ENCODE measurements at places on chromosomes 5 and 9.

GRCh38 chr9:135502873-135503321, 2.4 kb downstream of the MRPS2 start:
- DNase-seq, result no peak

DNA sequence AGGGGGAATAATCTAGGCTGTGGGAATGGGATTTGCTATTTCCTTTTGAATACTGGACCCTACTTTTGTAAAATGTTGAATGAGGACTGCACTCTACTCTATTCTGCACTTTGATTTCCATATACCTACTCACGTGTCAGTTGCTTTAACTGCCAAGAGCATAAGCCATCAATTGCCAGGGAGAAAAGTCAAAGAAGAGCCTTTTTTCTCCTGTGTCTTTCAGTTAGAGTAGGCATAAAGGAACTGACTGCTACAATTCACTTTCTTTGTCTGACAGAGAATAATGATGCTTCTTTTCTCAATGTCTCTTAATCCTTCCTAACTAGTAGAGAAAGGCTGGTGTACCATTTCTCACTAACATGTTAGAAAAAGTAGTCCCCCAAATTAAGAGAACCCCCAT, 231.6 kb downstream of the ELAVL2 start:
- DNase-seq, result no peak

- no peak for DNase-seq
Measured at GRCh38 chr5:38478878-38479277, 77.6 kb downstream of the LIFR start.

GRCh38 chr5:88690409-88691229, 192.4 kb downstream of the MEF2C start:
- DNase-seq, result no peak

DNA sequence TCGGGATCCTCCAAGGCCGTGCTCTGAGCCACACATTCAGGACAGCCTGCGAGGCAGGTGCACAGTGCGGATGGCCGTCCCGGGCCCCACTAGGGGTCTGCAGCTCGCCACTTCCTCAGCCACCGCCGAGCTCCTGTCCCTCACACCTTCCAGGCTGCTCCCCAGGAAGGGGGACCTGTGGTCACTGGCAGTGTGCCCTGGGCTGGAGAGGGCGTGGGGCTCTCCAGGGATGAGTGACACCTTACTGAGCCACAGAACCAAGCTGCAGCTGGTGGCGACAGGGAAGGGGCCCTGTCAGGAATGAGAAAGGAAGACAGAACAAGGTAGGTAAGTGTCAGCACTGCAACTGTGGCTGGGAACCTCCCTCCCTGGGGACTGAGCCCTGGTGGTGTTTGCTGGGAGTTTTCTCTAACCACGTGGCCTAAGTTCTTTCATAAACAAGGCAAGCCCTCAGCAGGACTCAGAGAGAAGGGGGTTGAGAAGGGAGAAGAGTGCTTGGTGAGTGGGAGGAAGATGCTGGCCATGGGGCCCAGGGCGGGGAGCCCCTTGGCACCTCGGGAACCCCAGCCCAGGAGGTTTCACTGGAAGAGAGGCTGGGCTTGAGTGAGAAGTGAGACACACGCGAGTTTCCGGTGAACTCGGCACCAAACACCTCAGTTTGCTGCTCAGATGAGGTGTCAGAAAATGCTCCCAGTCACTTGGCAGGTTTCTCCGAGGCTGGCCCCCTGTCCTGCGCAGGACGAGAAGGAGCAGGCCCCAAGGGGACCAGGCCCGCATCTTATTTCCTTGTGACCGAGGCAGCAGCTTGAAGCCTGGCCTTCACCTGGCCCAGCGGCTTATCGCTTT, 5.2 kb downstream of the IL13 start:
- DNase-seq, result no peak

DNA sequence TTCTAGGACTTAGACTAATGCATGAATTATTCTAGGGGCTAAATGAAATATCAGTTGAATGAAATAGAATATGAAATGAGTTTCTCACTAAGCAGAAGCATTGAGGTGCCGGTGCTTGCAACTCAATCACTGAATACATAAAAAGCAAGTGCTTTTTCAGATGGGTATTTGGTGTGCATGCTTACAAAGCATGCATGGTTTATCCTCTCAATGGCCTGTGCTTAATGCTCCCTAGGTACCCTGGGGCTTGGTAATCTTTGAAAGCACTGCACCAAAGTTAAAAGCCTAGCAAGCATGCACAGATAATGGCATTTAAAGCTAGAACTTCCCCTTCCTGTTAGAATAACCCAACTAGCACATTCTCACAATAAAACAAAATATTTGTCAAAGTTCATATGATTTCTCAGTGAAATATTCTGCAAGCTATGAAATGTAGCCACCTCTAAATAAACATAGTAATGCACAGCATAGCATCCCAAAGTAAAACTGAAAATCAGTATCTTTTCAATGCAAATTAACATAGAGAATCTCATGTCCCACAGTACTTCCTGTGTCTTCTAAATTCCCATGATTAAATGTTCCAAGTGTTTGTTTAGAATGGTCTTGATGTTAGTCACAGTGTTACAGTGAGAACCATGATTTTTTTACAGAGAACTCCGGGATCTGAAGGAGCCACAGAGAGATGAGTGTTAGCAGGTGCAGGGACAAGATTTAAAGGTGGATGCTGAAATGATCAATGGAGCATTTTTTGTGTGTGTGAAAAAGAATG, 143.4 kb upstream of the CDH6 start:
- no peak for DNase-seq

DNA sequence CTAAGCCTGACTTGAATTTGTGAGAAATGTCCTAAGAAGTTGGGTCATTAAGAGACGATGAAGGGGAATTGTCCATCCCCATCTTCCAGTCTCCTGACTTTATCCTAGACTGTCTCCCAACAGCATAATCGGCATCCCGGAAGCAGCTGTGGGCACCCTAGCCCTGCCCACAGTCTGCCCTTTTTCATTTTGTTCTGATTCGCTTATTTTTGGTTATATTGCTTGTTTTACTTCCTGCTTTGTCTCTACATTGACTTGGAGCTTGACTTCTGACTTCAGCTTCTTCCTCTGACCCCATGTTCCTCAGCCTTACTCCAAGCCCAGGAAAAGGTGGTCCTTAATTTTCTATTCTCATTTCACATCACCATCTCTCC, 41.8 kb downstream of the UGCG start:
- DNase-seq, result no peak

- DNase-seq, result peak; percentile 13
Measured at GRCh38 chr5:35626108-35626507, 8.4 kb downstream of the SPEF2 start.

DNA sequence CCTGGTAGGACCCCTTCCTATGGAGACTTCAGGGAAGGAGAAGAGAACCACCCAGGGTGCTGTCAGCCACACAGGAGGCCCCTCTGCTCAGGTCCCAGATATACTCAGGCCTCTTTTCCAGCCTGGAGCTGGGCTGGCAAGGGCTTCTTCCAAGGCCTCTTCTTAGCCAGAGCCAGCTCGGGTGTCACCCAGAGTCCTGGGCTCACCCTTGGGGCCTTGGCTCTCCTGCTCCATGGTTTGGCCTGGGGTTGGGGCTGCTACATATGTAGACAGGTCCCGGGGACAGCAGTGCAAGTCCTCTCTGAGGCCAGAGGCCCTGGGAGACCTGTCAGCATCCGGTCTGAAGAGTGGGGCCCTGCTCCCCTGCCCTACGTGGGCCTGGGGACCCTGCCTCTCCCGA, 22.8 kb downstream of the PAEP start:
- no peak for DNase-seq

DNA sequence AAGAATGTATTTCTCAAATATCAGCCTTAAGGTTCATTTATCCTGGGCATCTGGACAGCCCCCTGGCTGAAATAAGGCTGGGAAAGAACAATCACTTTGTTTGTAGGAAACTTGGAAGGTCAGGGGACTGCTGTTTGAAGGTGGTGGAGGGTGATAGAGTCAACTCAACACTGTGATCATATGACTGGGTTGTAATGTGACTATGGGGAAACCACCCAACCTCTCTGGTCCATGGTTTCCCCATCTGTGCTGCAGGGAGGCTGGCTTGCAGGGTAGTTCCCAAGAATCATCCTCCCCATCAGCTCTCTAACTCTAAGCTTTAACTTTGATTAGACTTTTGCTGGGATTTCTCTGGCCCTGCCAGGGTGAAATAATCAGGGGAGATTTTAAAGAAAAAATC, 10.0 kb downstream of the INSYN2B start:
- DNase-seq, result no peak

GRCh38 chr9:129070696-129071525, 10.0 kb upstream of the DOLPP1 start:
- no peak for DNase-seq

DNA sequence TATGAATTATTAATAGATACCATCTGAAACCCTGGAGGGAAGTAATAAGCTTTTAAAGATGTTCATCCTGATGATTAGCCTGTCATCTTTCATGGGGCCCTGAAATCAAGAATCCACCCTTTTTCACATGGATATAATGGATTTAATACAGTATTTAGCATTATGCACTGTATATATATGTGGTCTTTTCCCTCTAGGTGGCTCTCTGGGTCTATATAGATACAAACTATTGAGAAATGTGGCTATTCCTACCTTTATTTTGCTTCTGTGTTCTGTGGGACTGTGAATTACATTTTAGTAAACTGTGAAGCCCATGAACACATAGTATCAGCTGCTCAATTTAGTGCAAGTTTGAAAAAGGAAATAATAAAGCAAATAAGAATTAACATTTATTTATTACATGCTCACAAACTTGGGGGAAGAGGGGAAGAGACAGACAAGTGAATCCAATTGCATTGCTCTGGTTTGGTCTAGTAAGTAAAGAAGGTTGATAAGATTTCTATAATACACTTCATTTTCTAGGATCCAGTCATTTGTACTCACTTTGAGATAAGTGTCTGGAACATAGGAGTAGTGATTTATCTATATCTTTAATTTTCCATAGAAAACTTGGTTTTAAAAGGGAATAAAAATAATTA, 112.2 kb downstream of the SCAMP1 start:
- DNase-seq, result no peak

DNA sequence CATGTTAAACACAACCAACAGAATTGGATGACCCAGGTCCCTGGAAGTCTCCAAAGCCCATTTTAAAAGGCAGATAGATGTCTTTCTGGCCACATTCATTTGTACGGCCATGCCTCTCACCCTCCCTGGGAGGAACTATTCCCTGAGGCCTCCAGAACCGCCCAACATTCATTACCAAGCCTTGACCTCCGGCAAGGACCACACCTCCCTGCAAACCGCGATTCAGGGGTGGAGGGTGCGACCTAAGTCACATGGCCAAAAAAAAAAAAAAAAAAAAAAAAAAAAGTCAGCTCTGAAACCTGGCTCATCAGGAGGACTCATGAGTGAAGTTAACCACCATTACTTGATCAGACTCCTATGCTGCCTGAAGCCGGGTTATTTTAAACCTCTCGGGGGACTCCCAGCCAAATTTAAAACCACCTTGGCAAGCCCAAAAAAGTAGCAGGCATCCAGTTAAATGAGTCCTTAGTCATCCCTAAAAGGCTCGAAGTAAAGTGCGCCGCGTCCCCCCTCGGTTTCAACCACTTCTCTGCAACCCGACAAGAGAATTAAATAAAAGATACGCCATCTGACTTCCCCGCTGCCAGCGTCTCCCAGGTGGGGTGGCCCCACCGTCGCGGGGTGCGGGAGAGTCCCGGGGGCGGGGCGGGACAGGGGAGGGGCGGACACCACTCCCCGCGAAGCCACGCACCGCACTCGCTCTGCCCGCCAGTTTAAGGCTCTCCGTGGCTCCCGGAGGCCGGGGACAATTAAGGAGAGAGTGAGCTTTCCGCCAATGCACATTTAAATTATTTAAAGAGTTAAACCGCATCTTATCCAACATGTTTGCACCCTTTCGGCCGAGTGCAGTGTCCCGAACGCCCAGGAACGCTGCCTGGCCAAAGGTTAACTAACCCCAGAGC, 2.3 kb downstream of the KLF9 start:
- no peak for DNase-seq

- no peak for DNase-seq
Measured at GRCh38 chr5:66877843-66878242, 281.6 kb downstream of the MAST4 start.

DNA sequence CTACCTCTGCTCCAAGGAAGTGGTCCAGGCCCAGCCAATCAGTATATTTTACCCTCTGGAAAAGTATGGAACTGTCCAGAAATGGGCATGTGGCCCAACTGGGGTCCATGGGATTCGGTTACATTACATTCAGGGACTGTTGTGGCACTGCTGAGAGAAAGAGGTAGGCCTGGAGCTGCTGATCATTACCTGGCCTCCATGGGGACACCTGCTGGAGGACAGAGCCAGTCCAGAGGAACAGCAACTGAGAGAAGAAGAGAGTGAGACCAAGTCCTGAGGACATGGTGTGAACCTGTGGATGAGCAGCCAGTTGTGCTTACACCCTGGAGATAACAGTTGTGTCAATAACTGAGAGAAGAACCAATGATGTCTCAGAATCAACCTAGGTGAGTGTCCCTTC, 48.2 kb downstream of the HMHB1 start:
- no peak for DNase-seq

- no peak for DNase-seq
Measured at GRCh38 chr5:110038297-110038997, 348.7 kb downstream of the MAN2A1 start.

- no peak for DNase-seq
Measured at GRCh38 chr9:124016175-124017050, 4.8 kb downstream of the LHX2 start.

DNA sequence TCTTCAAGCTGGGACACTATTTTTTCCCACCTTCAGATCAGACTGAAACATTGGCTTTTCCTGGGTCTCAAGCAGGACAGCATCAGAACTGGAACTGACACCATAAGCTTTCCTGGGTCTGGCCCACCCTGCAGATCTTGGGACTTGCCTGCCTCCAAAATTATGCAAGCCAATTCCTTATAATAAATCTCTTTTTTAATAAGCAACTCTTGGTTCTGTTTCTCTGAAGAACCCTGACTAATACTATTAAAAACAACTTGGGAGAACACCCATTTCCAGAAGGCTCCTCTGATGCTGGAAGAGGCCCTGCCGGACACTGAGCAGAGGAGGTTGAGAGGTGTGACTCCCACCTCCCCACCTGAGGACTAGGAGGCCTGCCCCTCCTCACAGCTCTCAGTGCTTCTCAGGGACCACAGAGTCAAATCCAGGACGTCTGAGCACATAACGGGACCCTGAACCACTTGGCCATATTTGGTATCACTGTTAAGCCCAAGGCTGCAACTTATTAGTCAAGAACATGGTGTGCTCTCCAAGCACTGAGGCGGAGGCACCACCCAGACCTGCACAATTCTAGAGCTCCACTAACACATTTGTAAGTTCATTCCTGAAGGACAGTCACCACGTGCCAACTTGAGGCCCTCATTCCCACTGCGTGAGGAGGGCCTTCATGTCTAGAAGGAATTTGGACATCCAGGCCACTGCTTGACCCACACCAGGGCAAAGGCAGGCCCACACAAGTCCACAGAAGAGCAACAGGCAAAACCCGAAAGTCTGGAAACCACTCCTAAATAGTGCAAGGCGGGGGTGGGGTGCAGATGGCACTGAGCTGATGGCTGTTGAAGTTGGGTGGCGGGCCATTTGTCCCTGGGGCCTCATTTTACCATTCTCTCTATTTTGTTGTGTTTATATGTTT, 9.5 kb downstream of the SHC3 start:
- no peak for DNase-seq

GRCh38 chr5:180809403-180810209, 7.0 kb upstream of the MGAT1 start:
- no peak for DNase-seq
